ENCODE measurements at places on chromosomes 12 and 14.

DNA sequence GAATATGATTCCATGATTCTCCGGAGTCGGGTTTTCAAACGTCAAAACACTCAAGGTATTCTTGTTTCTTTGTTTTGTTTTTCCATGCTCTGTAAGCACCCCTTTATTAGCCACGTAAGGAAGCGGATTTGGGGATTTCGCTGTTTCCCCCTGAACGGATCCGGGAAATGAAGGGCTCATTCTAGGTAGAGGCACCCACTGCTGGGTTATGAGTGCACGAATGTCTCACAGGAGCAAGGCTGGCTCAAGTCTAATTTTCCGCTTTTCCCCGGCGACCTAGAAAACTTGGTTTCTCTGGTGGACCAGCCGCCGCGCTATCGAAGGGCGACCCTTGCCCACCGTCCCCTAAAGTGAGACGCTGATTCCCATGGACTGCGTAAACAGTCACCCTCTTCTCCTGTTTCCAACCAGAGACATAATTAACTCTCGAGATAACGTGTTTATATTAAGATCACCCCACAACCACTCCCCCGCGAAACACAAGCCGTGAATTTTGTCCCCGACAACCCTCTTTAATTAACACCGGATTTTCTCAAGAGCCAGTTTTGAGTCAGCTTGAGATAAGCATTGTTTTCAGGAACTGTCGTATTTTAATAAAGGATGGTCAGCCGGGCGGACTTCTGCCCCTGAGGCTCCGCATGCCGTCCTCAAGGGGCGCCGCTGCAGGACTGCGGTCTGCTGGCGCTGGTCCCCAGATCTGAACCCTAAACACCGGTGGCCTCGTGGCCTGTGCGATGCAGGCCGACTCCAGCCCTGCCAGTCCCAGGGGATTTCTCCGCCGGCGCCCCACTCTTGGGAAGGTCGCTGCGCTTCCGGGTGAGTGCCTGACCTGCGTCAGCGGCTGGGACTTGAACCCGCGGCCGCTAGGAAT is 515 bp upstream of the ABCC9 start:
- no peak for DNase-seq

GRCh38 chr12:100868487-100868886 is 73.9 kb downstream of the ANO4 start:
- DNase-seq: no peak

- DNase-seq: no peak
Observed at GRCh38 chr12:124608450-124608870, 41.0 kb upstream of the NCOR2 start.

DNA sequence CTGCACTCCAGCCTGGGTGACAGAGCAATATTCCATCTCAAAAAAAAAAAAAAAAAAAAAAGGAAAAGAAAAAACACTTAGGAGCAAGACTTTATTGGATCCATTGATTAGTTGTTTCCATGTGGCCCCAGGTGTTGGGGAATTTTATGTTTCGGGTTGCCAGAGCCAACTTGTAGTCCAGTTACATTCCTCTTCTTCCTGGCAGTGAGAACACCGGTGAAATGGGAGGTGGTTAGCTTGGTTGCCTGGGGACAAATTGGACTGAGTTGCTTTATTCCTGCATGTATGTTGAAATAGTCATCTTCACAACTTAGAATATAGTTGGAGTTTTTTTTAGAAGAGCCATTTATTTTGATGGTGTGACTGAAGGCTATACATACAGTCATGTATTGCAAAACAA is 12.6 kb downstream of the RCOR1 start:
- DNase-seq: no peak

DNA sequence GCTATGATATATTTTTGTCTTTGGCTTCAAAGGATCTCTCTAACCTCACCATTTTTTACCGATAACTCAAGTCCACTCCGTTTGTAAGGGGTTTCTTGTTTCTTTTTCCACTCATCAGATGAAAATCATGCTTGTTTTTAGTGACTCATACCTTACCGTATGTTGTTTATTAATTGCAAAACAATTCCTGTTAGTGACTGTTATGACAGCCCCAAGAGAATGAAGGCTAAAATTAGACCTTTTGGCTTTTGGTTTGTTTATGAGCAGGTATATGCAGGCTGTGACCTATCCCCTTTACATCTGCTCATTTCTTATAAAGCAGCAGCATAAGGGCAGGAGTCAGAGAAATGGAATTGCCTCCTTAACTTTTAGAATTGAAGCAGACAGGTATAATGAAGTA is 319.8 kb downstream of the CEP128 start:
- no peak for DNase-seq

DNA sequence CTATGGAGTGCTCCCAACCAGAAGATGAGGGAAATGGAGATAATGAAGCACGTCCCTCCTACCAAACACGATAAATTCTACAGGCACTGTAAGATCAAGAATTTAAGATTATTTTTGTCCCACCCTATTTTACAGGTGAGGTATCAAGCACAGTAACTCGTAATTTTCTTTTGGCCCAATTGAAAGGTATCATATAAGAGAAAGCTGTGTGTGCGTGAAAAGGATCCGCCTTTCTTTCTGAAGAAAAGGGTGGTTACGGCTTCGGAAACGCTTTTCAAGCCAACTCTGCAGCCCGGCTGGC is 733 bp upstream of the KLHDC2 start:
- DNase-seq: no peak

DNA sequence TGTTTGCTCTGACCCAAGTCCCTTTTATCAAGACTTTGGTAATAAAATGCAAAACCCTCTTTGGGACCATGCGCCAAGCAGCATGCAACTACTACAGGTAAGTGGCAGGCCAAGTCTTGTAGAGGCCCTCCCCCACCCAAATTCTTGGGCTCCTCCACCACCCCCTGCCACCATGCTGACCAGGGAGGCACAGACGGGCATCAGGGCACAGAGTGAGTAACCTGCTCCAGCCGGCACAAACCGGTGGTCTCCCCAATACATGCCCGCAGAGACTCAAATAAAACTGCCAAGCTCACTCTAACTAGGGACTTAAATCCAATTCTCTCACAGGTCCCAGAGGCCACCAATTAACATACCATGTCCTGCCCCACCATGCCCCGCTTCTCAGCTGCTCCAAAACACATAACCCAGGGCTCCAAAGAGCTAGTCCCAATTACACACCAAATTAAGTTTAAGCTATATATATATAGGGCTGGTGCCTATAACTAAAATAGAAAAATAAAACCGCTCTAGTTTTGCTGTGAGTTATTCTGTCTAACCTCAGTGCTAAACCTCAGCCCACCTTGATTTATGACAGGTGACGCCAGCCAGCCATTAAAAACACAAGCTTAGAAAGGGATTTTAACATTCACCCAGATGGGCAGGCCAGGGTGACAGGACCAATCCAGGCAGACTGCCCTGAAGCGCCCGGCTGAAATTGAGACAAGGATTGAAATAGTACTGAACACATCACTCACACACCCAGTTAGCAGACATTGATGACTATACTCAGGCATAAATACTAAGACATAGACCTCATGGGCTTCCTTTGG is 81.0 kb downstream of the CLMN start:
- DNase-seq: no peak

DNA sequence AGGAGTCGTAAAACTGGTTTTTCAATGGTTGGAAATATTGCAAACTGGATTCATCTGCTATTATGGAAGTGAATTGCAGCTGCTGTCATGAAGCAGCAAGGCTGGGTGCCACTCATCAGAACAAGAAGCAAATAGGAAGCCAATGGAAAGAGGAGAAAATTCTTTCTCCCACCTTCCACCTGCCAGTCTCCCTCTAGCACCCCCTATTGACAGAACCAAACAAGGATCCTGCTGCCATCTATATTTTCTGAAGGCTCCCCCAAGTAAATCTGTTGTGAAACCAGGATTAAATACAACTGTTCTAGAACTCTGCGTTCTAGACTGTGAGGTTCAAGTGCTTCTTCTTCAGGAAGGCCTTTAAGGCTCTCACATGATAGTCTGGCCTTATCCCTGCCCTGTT is 286.6 kb downstream of the AACS start:
- no peak for DNase-seq

- no peak for DNase-seq
Observed at GRCh38 chr12:42603246-42603990, 13.9 kb upstream of the PRICKLE1 start.

- DNase-seq: no peak
Observed at GRCh38 chr12:22333186-22333712, 1.3 kb downstream of the ST8SIA1 start.

GRCh38 chr12:105107171-105107493 is 399 bp upstream of the WASHC4 start:
- DNase-seq: no peak

- no peak for DNase-seq
Observed at GRCh38 chr12:171743-172676, 41.9 kb downstream of the SLC6A12 start.

- DNase-seq: no peak
Observed at GRCh38 chr12:39586816-39587215, 32.8 kb downstream of the ABCD2 start.

DNA sequence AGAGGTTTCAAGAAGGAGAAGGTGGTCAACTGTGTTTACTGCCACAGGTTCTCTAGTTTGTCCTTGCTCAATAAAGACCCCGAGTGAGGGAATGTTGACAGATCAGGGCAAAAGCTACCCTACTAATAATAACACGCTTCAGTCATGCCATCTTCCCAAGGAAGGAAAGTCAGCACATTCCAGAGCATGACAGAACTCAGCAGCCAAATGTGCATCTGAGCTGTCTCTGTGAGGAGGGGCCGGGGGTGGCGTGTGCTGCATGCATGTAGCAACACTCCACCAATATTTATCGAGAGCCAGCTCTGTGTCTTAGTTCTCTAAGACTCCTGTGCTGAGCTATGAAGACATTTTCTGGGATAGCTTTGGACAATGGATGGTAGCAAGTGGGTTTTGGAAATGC is 260.4 kb downstream of the DPF3 start:
- DNase-seq: no peak

DNA sequence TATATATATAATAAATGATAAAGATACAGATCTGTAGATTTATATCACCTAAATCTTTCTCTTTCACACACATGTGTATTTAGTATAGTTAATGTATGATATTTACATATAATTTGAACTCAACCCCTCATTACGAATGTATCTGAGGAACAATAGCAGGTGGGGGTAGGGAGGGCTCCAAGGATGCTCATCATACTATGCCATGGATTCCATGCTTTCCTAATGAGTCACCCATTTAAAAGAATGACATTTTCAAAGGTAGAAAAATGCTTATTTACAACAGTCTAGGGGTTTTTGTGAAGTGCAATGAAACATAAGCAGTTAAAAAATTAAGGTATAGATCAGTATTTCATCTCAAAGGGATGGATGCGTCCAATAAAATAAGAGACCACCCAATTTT is 181.6 kb downstream of the SOX5 start:
- no peak for DNase-seq

- no peak for DNase-seq
Observed at GRCh38 chr14:89675590-89675989, 258.6 kb upstream of the FOXN3 start.

DNA sequence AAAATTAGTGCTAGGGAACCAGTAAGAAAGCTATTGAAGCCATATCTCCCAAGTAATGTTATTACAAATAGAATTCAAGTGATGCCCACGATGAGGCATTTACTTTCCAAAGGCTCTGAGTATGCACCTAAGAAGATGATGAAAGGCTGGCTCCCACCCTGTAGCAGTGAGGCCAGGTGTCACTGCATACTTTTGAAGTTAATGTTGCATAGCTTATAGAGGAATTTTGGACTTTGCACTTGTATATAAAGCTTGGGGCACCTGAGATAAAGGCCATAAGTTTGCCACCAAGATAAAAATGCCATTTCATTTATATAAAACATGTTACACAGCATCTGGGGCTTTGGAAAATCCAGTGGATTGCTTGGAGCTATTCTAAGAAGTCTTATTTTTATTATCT is 96.2 kb downstream of the PTPRB start:
- DNase-seq: no peak

DNA sequence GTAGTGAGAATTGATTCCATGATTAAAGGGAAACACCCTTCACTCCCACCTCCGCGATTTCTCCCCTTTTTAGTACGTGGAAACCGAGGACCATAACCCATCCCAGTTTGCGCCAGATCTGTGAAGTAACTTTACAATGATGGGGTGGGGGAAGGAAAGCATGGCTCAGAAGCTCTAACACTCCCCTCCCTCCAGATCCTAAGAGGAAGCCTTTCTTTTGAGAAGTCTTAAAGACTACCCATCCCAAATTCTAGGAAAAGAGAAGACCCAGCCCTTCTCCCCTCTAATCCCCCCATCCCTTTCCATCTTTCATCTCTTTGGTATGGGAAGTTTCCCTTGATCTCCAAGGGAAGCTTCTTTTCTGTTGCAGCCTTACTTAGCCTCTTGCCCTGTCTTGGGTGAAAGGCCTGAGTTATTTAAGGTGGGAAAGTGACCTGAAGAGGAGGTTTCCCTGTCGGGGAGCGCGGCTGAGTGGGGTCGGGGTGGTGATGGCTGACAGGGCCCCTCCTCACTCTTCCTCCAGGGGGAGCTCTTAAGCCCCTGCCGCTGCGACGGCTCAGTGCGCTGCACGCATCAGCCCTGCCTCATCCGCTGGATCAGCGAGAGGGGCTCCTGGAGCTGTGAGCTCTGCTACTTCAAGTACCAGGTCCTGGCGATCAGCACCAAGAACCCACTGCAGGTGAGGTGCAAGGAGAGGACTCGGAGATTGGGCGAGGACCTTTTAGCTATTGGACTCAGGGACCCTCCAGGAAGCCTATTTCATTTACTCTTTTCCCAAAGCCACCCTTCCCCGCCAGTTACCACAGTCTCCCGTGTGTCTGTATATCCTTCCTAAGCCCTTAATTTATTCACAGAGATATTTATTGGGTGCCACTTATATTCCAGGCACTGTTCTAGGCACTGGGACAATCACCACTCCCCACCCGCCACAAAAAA is 1.8 kb downstream of the MARCHF9 start:
- peak; percentile 65 for DNase-seq

DNA sequence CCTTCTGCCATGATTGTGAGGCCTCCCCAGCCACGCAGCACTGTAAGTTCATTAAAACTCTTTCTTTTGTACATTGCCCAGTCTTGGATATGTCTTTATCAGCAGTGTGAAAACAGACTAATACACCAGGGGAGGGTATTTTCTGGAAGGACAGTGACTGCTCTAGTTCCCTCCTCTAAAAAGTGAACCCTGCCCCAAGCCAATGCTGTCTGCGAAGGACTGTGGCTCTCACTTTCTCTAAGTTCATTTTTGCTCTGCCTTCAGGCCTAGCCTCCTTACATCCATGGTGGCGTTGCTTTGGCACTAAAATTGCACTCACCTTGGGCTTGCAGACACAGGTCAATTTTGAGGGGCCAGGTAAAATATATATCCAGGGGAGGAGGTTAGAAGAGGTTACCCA is 323.0 kb downstream of the VRK1 start:
- no peak for DNase-seq

DNA sequence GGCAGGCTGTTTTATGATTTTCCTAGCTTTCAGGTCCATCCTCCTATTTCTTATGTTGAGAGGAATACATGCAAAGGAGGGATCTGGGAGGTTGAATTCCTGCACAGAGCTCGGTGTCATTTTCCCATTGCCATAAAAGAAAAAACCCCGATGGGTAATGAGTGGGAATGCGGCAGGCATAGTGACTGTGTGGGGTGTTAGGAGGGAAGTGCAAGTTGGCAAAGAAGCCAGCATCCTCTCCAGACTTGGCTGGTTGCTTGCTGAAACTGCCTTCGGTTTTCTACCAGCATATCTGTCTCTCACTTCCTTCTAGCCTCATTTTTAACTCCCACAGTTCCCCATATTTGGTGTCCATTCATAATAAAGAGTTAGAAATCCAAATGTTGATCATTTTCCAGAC is 1046.1 kb downstream of the SLC6A15 start:
- DNase-seq: no peak

- no peak for DNase-seq
Observed at GRCh38 chr12:124844411-124845397, 19.0 kb downstream of the SCARB1 start.
